ENCODE measurements at places on chromosomes 4 and X.

DNA sequence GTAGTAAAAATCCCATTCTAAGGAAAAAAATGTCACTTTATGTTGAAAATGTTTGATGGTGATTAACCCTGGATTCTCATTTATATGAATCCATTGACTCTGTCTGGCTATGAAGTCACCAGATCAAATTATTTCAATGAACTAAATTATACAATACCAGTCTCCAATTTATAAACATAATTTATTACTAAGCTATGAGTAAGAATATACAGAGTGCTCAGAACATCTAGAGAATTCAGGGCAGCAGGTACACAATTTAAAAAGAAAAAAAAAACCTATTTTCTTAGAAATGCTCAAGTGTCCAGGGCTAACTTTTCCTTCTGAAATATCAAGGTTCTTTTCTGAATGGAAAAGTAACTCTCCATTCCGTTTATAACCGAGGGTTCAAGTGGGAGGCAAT, 48.6 kb downstream of the VEGFC start:
- DNase-seq = no peak

GRCh38 chr4:39574946-39575345, 47.7 kb upstream of the UGDH start:
- no peak for DNase-seq

DNA sequence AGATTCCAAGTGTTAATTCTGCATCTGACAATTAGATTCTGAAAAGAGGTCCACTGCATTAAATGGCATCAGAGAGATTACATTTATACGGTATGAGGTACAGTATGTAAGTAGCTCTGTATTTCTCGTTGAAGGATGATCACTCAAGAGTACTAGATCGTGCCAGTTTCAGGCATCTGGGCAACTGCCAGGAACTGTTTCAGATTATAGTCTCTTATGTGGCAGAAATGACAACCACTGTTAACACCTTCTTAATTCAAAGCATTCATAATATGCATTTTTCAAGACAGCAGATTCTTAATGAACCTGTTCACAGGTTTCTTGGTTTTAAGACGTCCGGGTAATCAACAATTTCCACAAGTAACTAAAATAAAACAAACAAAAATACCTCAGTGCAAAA, 1.6 kb downstream of the ANKRD50 start:
- DNase-seq = no peak

DNA sequence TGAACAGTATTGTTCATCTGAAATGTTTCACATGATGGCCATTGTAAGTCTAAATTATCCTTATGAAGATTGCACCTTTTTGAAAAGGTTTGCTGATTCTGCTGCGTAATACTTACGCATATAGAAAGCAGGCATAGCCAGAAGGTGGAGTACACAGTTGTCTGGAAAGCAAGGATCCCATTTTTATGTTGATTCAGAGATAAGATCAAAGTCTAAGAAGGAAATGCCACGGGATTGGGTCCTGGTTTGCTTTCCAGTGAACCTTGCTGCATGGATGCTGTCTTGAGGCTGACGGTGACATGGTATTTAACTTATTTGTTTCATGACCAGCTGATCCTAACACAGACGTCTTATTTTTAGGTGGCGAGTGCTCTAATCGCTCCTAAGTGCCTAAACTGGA, 15.5 kb downstream of the MAGEA9B start:
- no peak for DNase-seq

- no peak for DNase-seq
These were observed 279.2 kb downstream of the QDPR start for GRCh38 chr4:17232566-17233253.

- no peak for DNase-seq
These were observed 18.9 kb downstream of the ZBTB33 start for GRCh38 chrX:120269373-120270035.

GRCh38 chrX:44550563-44550962, 7.9 kb upstream of the FUNDC1 start:
- DNase-seq = no peak

DNA sequence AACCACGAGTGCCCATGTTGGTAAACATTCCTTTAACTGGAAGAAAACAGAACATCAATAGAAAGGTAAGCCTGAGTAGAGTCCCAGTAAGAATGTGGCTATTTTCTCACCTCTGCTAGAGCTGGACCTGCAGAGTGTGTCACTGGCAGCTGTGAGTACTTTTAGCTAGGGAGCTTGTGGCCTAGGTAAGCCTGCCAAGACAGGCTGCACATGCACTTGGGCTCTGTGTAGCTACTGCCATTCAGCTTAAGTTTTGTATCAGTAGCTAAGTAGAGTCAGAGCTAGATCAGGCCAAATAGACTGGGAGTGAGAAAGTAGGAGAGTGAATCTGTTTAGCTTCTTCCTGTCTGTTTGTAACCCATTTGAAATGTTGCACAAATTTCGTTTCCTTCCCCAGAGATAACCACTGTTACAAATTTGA, 35.3 kb downstream of the RBPJ start:
- no peak for DNase-seq

DNA sequence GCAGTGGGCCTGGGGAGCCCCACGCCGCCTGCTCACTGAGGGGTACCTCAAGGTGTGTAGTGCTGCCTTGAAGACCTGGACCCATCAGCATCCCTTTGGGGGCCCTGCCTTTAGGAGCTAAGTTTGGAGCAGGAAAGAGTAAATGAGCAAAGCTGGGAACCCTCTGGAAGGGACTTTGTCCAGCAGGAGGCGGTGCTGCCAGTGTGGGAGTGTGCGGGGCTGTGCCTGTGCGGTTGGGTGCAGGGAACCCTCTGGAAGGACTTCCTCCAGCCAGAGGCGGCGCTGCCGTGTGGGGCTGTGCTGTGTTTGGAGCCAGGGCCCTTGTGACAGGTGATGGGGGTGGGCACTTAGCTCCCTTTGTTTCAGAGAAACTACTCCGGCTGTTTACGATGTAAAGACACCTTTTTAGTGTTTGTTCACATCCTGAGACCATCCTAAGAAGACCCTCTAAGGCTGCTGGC, 25.8 kb downstream of the RGS12 start:
- DNase-seq = no peak

DNA sequence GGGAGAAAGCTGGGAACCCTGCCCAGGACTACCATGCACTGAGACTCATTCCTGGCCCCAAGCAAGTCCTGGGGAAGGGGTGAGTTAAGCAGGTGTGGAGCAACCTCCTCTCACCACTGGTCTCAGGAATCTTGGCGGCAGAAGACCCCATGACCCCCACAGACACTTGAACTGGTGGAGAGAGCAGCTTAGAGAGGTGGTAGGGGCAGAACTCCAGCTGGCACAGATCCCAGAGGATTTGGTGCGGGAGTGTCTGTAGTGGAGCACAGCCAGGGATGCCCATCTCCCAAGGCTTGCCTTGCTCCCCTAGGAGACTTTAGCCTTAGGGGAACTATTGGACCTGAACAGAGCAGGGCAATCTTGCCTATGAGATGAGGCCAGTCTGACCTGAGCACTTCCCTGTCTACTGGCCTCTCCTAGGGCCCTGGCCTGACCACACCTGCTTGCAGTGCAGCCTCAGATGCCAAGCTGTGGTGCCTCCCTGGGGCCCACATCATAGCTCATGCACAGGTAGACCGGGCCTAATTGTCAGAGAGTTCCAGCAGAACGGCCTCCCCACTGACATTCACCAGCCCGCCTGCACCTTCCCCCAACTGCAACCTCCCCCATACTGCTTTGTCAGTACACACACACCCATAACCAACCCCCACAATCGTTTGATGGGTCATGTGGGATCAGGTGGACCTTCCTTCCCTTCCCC, 78.0 kb downstream of the NAA11 start:
- no peak for DNase-seq

GRCh38 chr4:104591510-104591911, 96.8 kb upstream of the CXXC4 start:
- DNase-seq = no peak

DNA sequence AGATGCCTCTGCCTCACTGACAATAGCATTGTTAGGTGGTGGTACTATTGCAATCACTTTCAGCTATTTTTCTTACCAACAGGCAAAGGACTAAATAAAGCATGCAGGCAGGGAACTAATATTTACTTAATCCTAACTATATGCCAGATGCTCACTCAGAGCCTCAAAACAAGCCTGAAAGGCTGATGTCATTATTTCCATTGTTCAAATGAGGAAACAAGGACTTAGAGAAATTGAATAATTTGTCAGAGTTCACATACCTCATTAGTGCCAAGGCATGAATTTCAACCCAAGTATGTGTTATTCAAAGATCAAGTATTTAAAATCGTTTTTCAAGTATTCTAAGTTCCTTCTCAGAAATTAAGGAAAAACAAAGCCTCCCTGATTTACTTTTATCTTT, 374.9 kb upstream of the TECRL start:
- DNase-seq = peak; percentile 25

DNA sequence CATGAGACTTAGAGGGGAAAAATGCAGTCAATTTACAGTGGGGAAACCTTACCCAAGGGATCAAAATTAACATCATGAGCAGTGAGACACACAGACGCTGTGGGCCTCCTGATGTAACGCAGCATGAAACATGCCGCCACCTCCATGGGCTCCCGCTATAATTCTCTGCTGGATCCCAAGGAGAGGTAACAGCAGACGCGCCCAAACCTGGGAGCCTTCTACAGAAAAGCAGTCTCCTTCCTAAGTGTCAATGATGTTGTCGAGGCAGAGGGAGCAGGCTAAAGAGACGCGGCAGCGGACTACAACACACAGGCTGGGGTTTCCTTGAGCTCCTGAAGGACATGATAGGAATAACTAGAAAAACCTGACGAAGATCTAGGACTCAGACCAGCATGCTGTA, 142.3 kb downstream of the AFAP1 start:
- DNase-seq = no peak

GRCh38 chrX:155544881-155545280, 67.9 kb downstream of the TMLHE start:
- no peak for DNase-seq

GRCh38 chr4:41301137-41301536, 44.4 kb downstream of the UCHL1 start:
- no peak for DNase-seq

DNA sequence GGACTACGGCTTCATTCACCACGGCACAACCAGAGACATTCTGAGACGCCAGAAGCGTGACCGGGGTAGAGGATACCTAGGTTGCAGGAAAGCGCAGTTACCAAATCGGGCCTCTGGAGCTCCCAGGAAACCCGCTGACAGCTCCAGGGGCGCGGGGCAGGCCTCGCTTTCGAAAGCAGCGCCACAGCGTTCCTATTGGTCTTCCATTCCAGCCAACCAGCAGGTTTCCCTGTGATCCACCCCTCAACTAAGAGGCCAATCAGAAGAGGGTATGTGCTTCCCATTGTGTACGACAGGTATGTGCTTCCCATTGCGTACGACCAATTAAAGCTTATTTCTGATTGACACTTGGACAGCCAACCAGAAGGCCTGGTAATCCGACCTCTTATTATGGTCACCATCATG, 14.9 kb downstream of the SNX12 start:
- DNase-seq = no peak

DNA sequence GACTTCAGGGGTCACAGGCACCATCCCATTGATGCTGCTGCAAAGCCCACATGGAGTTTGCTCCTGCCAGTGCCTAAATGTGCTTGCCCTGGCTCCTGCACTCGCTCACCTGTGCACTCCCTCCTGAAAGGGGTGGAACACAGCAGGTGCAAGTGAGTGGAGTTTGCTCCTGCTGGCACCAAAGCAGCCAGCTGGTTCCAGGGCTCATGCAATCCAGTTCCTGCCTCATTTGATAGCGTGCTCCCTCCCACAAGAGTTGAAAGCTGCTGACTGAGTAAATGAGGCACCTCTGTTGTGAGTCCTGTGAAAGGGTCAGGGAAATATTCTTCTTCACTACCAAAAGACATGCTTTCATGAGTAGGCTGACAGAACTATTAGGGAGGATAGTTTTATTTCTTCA, 30.5 kb downstream of the CXCL8 start:
- no peak for DNase-seq

DNA sequence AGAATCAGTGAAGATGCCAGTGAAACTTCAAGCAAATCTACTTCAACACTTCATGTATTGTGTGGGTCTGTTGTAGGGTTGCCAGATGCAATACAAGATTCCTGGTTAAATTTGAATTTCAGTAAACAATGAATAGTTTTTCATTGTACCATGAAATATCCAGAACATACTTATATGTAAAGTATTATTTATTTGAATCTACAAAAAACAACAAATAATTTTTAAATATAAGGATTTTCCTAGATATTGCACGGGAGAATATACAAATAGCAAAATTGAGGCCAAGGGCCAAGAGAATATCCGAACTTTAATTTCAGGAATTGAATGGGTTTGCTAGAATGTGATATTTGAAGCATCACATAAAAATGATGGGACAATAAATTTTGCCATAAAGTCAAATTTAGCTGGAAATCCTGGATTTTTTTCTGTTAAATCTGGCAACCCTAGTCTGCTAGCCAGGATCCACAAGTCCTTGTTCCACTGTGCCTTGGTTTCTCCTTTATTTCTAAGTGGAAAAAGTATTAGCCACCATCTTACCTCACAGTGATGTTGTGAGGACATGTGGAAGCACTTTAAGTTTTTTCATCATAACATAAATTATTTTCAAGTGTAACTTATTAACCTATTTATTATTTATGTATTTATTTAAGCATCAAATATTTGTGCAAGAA, 2.3 kb downstream of the CXCL8 start:
- no peak for DNase-seq

DNA sequence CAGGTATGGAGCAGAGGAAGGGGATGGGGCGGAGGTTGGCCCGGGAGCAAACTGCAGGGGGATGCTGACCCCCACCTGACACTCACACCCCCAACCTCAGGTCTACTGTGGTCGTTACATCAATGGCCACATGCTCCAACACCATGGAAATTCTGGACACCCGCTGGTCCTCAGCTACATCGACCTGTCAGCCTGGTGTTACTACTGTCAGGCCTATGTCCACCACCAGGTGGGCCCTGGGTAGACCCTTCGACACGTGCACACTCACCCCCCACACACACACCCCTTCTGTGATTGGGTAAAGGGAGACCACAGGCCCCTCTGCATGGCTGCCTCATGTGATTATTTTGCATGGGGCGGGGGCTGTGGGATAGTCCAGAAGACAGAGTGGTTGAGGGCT, 2.2 kb upstream of the ERAS start:
- DNase-seq = no peak

- no peak for DNase-seq
These were observed 78.8 kb downstream of the NFKB1 start for GRCh38 chr4:102579794-102580462.

GRCh38 chr4:109994415-109994827, 81.7 kb downstream of the EGF start:
- DNase-seq = no peak

- DNase-seq = no peak
These were observed 20.7 kb downstream of the HAND2 start for GRCh38 chr4:173509036-173510001.

Measured in Caki2 (cell line).